GM23338 (cell line): ENCODE measurements at places on chromosomes 11 and 22. TPM values are rescaled to one million over a fixed set of nuclear protein-coding genes. Genes with fewer than 3 reads are reported as not detected.

POLD3 gene
- 40.9 and 50.1 TPM in 2 replicates for polyA plus RNA-seq

TNRC6B gene
- polyA plus RNA-seq, result 87.8 and 91.3 TPM in 2 replicates

TOLLIP gene
- 9.7 and 13.5 TPM in 2 replicates for polyA plus RNA-seq

DNA sequence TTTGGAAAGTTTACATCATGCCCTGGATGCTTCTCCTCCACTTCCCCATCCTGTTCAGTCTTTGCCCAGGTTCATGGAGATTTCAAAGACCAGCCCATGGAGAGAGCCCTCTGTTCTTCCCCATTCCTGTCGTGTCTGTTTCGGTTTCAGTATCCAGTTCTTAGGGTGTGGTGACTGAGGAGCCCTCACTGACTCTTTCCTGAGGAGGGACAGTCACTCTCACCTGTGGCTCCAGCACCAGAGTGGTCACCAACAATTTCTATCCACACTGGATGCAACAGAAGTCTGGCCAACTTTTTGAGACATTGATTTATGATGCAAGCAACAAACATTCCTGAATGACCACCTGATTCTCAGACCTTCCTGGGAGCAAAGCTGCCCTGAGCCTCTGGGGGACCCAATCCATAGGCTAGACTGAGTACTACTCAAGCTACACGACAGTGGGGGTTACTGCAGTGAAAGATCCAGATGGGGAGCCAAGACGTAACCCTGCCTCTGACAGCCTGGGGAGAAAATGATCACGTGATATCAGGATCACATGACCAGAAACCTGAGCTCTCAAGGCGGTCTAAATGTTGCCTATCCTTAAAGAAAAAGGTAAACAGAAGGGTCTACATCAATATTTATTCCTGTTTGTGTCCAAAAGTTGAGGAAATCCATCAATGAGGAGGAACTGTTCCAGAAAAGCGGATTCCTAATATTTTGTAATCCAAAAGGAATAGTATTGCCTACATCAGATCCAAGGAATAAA is 76.2 kb upstream of the VPREB1 start:
- no peaks in the 10 kb centered on the region for H3K4me1 ChIP-seq
- H3K27ac ChIP-seq, result no peak overlapping the region
- no peak overlapping the region for H3K4me3 ChIP-seq
- H3K27me3 ChIP-seq, result peaks cover 100% of the 10 kb centered on the region
- H3K36me3 ChIP-seq, result no peaks in the 10 kb centered on the region

- no peaks in the 10 kb centered on the region for H3K27me3 ChIP-seq
- DNase-seq, result no peak
- H3K4me1 ChIP-seq, result no peaks in the 10 kb centered on the region
- no peak overlapping the region for H3K27ac ChIP-seq
- H3K4me3 ChIP-seq, result no peak overlapping the region
These were observed 747.0 kb upstream of the LUZP2 start for GRCh38 chr11:23749762-23750430.

- no peaks in the 10 kb centered on the region for H3K27me3 ChIP-seq
- no peak overlapping the region for H3K27ac ChIP-seq
- no peak for DNase-seq
- H3K4me1 ChIP-seq, result no peaks in the 10 kb centered on the region
- H3K36me3 ChIP-seq, result no peaks in the 10 kb centered on the region
These were observed 302.6 kb upstream of the FAT3 start for GRCh38 chr11:91921974-91922373.

- H3K4me3 ChIP-seq, result no peak overlapping the region
- H3K4me1 ChIP-seq, result no peaks in the 10 kb centered on the region
- H3K27me3 ChIP-seq, result no peaks in the 10 kb centered on the region
- H3K36me3 ChIP-seq, result no peaks in the 10 kb centered on the region
These were observed 28.2 kb downstream of the CARD18 start for GRCh38 chr11:105111145-105111944.
